ENCODE measurements at places on chromosomes 13 and 19.

DNA sequence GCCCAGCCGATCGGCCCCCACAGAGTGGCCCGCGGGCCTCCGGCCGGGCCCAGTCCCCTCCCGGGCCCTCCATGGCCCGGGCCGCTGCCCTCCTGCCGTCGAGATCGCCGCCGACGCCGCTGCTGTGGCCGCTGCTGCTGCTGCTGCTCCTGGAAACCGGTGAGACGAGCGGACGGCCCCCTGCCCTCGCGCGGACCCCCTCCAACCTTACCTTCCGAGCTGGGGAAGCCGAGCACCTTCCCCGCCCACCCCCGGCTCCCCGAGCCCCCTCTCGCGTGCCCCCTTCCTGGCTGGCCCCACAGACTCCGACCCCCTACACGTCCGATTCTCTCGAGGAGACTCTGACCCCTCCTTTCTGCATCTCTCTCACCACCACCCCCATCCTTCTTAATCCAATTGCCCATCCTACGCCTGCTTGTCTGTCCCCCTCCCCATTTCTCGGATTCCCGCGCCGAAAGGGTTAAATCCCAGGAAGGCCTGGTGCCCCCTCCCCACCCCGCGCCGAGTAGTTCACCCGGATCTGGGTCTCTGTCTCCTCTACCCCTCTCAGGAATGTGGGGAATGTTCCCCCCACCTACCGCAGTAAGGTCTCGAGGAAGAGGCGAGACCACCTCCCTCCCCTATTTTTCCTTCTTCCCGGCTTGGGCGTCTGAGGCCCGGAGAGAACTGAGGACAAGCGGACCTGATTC, 502 bp downstream of the NECTIN2 start:
- no peak for DNase-seq

DNA sequence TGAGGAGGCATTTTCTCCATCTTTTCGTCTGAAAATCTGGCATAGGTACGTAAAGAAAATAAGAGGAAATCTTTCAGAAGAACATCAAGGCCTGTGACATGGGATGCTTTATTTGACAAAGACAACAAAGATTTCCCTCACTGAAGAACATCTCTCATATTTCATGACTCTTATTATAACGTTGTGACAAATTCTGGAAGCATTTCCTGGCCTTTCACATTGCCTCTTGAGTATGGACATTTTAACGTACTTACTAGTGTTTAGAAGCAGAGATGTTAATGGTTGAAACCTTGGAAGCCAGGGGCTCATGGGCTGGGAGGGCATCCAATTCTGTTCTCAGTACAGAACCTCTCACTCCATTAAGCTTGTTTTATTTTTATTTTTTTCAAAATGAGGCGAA, 210.8 kb downstream of the DCT start:
- no peak for DNase-seq

- no peak for DNase-seq
Measured at GRCh38 chr13:113015826-113016525, 47.0 kb downstream of the MCF2L start.

DNA sequence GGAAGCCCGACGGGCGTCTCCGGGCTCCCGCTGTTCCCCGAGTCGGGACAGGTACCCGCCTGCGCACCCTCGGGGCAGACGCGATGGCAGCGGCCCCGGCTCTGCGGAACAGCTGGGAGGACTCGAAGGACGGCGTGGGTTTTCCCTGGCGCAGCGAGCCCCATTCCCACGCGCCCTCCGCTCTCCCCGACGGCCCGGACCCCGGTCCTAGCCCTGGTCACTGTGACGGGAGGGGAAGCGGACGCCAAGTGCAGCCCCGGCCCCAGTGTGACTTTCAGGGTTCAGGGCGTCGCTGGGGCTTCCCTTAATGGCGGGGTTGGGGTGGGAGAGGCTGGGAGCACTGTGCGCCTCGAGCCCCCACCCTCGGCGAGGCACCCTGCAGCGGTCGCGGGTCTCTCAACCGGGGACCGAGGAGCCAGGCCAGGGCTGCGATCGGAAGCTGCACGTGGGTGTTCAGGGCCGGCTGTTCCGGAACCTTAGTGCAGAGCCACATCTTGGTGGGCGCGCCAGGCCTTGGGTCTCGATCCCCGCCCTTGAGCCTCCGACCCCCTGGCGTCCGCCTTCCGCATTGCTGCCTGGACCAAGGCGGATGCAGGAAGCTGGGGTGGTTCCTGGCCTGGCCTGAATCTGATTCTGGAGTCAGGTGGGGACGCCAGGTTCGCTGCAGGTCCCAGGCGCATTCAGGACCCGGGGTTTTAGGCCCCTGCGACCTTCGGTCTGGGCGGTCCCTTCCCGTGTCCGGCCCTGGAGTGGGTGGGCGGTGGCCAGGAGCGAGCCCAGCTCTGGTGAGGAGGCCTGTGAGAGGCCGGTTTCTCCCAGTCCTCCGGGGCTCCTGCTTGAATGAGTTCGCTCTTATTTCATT, 3.5 kb downstream of the LGALS7B start:
- no peak for DNase-seq
